MG63 (cell line): ENCODE measurements at places on chromosomes 12 and 14. TPM values are rescaled to one million over a fixed set of nuclear protein-coding genes. Genes with fewer than 3 reads are reported as not detected.

Gene CCDC85C
- total RNA-seq, result 19.9 and 22.2 TPM in 2 replicates

Gene TRIM9
- 0.33 and 0.79 TPM in 2 replicates for total RNA-seq

Gene PPM1H
- total RNA-seq, result 3.6 and 4.0 TPM in 2 replicates

Gene HCAR3
- not detected in 2 replicates for total RNA-seq

Gene ZNF891
- 0.10 TPM in 2 replicates for total RNA-seq

Gene CCDC196
- total RNA-seq, result not detected in 2 replicates
